Activated CD4-positive, alpha-beta T cell treated with anti-CD3 and anti-CD28 coated beads, Interleukin-2, amount 10 ng/mL, durations not matched to agents 7 days and 5 days (primary cell): ENCODE measurements at places on chromosomes 6 and 20. TPM values are rescaled to one million over a fixed set of nuclear protein-coding genes. Genes with fewer than 3 reads are reported as not detected.
A peak's percentile ranks its signal among the peaks of the same experiment; 100 is the strongest.

Gene TSPO2
- not detected for total RNA-seq

- peaks cover 15% of the 10 kb centered on the region for H3K27me3 ChIP-seq
- no peaks in the 10 kb centered on the region for H3K4me1 ChIP-seq
- H3K4me3 ChIP-seq, result no peak overlapping the region
Measured at GRCh38 chr20:40953856-40954255, 74.8 kb upstream of the TOP1 start.

- no peaks in the 10 kb centered on the region for H3K4me1 ChIP-seq
- H3K27me3 ChIP-seq, result no peaks in the 10 kb centered on the region
- DNase-seq, result no peak
Measured at GRCh38 chr6:43883847-43884651, 114.0 kb downstream of the VEGFA start.

GRCh38 chr6:126937426-126937825 lies 181.0 kb upstream of the RSPO3 start:
- no peaks in the 10 kb centered on the region for H3K36me3 ChIP-seq
- H3K27ac ChIP-seq, result no peak overlapping the region
- H3K4me3 ChIP-seq, result no peak overlapping the region

- peaks cover 24% of the 10 kb centered on the region for H3K4me1 ChIP-seq
- no peaks in the 10 kb centered on the region for H3K27me3 ChIP-seq
- peaks cover 4% of the 10 kb centered on the region for H3K36me3 ChIP-seq
- H3K4me3 ChIP-seq, result no peak overlapping the region
Measured at GRCh38 chr6:26116267-26116666, 29.0 kb downstream of the HFE start.

Gene SLC35D3
- total RNA-seq, result not detected

Gene SLC17A1
- total RNA-seq, result not detected

GRCh38 chr6:33314943-33315792 lies 1.3 kb upstream of the TAPBP start:
- no peak for DNase-seq
- peak overlapping the region; percentile 99 for H3K4me3 ChIP-seq
- peaks cover 58% of the 10 kb centered on the region for H3K36me3 ChIP-seq
- peaks cover 70% of the 10 kb centered on the region for H3K4me1 ChIP-seq
- H3K27me3 ChIP-seq, result no peaks in the 10 kb centered on the region

GRCh38 chr6:51349857-51350256 lies 531.2 kb downstream of the TFAP2B start:
- no peaks in the 10 kb centered on the region for H3K4me1 ChIP-seq
- H3K4me3 ChIP-seq, result no peak overlapping the region
- DNase-seq, result no peak
- H3K36me3 ChIP-seq, result no peaks in the 10 kb centered on the region

- no peak for DNase-seq
- H3K27ac ChIP-seq, result no peak overlapping the region
- peaks cover 2% of the 10 kb centered on the region for H3K36me3 ChIP-seq
- H3K4me3 ChIP-seq, result no peak overlapping the region
- H3K4me1 ChIP-seq, result peaks cover 7% of the 10 kb centered on the region
Measured at GRCh38 chr6:166556863-166557322, 29.6 kb downstream of the RAMACL start.

DNA sequence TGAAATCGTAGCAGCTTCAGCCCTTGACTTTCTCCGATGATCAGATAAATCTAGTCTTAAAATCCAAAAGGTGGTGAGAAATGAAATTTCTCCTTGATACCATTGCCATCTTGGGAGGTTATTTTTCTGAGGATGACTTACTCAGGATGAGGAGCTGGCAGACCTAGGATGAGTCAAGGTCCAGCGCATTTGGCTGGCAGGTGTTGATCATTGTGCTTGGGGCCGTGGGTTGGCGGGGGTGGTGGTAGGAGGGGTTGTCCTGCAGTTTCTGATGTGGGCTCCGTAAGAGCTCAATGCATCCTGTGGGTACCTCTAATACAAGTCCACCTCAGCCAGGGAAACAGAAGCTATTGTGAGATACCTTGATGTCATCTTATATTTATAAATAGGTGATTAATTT lies 148.3 kb upstream of the SCGN start:
- no peaks in the 10 kb centered on the region for H3K4me1 ChIP-seq
- H3K36me3 ChIP-seq, result no peaks in the 10 kb centered on the region
- H3K27ac ChIP-seq, result no peak overlapping the region
- H3K4me3 ChIP-seq, result no peak overlapping the region

- DNase-seq, result no peak
- H3K27me3 ChIP-seq, result peaks cover 35% of the 10 kb centered on the region
- no peak overlapping the region for H3K27ac ChIP-seq
- H3K4me1 ChIP-seq, result no peaks in the 10 kb centered on the region
Measured at GRCh38 chr6:56962441-56962840, 7.5 kb downstream of the BEND6 start.

GRCh38 chr6:15761045-15761502 lies 98.2 kb upstream of the DTNBP1 start:
- DNase-seq, result no peak
- no peak overlapping the region for H3K27ac ChIP-seq
- no peak overlapping the region for H3K4me3 ChIP-seq

DNA sequence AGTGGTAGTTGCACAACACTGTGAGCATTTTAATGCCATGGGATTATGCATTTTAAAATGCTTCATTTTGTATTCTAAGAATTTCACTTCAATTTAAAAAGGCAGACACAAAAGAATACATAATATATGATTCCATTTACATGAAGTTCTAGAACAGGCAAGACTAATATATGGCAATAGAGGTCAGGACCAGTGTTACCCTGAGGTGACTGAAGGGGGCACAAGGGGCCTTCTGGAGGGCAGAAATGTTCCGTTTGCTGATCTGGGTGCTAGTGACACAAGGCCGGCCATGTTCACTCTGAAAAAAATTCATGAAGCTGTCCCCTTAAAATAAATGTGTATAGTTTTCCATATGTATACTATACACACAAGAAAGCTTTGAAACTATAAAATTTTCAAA lies 28.5 kb downstream of the TASP1 start:
- no peak overlapping the region for H3K27ac ChIP-seq
- no peaks in the 10 kb centered on the region for H3K4me1 ChIP-seq
- H3K27me3 ChIP-seq, result no peaks in the 10 kb centered on the region

Gene ZNF341
- 5.8 TPM for total RNA-seq

DNA sequence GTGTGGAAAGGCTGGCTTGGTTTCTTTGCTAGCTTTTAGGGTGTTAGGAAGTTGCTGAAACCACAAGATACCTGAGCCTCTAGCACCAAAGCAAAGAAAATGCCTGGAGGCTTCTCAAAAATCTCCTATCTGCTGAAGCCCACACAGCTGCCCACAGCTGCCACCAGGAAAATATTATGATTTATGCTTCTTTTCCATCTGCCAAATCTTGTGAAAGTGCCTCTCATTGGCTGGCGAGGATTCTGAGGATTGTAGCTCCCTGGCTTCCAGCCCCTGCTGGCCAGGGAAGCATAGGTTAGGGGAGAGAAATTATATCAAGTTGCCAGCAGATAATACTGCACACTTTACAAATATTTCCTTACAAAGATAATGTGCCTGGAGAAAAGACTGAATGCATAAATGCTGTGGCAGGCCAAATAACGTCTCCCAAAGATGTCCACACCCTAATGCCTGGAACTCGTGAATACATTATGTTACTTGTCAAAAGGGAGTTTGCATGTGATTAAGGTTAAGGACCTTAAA lies 98.4 kb downstream of the MRPL14 start:
- no peaks in the 10 kb centered on the region for H3K36me3 ChIP-seq
- no peak for DNase-seq
- no peak overlapping the region for H3K4me3 ChIP-seq
- H3K27ac ChIP-seq, result no peak overlapping the region
- peaks cover 18% of the 10 kb centered on the region for H3K27me3 ChIP-seq

DNA sequence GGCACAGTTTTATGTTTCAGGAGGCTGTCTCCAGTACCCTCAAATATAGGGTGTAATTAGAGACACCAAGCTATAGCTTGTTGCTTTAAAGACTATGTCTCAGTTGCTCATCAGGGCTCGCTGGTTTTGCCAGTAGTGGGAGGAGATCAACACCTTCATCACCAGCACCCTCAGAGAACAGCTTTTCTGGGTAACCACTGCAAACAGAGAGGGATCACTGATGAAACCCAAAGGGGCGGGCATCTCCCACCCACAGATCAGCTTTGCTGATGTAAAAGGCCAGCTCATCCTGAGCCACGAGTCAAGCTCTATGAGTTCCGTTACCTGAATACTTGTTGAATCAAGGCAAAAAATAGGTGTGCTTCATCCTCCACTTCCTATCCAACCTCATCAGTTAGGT lies 187.7 kb downstream of the AIG1 start:
- no peaks in the 10 kb centered on the region for H3K27me3 ChIP-seq
- no peak overlapping the region for H3K27ac ChIP-seq
- no peaks in the 10 kb centered on the region for H3K36me3 ChIP-seq

DNA sequence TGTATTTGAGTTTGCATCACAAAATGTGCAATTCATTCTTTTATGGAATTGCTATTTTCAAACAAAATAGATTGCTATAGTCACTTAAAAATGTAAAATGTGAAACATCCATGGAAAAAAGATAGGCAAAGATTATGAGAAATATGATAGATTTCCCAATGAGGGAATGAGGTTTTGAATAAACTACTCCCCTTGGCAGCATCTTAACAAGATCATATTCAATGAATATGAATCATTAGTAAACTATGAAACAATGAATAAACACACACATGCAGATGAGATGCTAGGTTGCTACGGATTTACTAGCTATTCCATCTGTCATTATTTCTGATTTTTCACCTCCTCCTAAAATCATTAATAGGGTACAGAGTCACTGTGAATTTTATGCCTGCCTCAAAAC lies 401.8 kb downstream of the PHF3 start:
- H3K27me3 ChIP-seq, result no peaks in the 10 kb centered on the region
- H3K27ac ChIP-seq, result no peak overlapping the region
- H3K4me3 ChIP-seq, result no peak overlapping the region
- H3K4me1 ChIP-seq, result no peaks in the 10 kb centered on the region

Gene APOBEC2
- not detected for total RNA-seq

Gene EDN1
- total RNA-seq, result 0.10 TPM

GRCh38 chr20:41538810-41539596 lies 79.2 kb downstream of the CHD6 start:
- no peaks in the 10 kb centered on the region for H3K27me3 ChIP-seq
- no peaks in the 10 kb centered on the region for H3K4me1 ChIP-seq
- no peak for DNase-seq
- H3K4me3 ChIP-seq, result no peak overlapping the region

- peaks cover 3% of the 10 kb centered on the region for H3K27me3 ChIP-seq
- peaks cover 33% of the 10 kb centered on the region for H3K36me3 ChIP-seq
- H3K27ac ChIP-seq, result peak overlapping the region; percentile 95
- peak; percentile 69 for DNase-seq
- peaks cover 49% of the 10 kb centered on the region for H3K4me1 ChIP-seq
- peak overlapping the region; percentile 85 for H3K4me3 ChIP-seq
Measured at GRCh38 chr6:33787954-33788693, 806 bp downstream of the LEMD2 start.

Gene TMEM63B
- 15.3 TPM for total RNA-seq

Gene PTK7
- 1.3 TPM for total RNA-seq

- H3K4me3 ChIP-seq, result no peak overlapping the region
- H3K4me1 ChIP-seq, result no peaks in the 10 kb centered on the region
- H3K27me3 ChIP-seq, result peaks cover 2% of the 10 kb centered on the region
Measured at GRCh38 chr20:46938434-46938833, 43.8 kb downstream of the EYA2 start.

Gene VGLL2
- total RNA-seq, result not detected

- H3K4me3 ChIP-seq, result no peak overlapping the region
- H3K27me3 ChIP-seq, result no peaks in the 10 kb centered on the region
- no peaks in the 10 kb centered on the region for H3K4me1 ChIP-seq
- no peak for DNase-seq
- no peaks in the 10 kb centered on the region for H3K36me3 ChIP-seq
Measured at GRCh38 chr6:1726341-1726768, 116.6 kb downstream of the FOXC1 start.

DNA sequence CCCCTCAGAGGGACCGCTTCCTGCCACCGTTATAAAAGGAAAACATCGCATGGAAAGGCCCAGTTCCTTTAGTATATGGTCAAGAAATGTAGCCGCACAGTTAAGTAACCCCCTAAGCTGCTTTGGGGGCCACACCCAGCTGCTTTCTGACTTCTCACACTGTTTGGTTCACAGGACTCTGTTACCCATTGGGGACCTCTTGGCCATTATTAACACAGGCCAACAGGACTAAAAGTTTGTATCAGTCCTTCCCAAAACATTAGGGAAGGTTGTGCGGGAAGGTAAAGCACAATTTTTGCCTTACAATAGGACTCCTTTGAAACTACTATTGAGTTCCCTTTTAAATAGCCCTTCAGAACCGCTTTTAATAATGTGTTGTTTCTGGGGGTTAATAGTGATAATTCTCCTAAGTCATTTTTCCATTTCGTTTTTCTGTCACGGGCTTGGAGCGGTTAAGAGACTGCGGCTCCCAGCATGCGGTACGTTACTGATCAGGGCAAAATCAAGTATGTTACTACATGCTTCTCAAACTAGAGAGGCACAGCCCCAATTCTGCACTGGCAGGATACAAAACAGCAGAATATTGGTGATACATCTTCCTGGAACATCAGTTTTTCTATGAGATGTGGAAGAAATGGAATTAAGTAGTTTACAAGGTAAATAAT lies 668 bp upstream of the RPP40 start:
- H3K4me3 ChIP-seq, result peak overlapping the region; percentile 88
- H3K27ac ChIP-seq, result peak overlapping the region; percentile 96
- no peak for DNase-seq
- peaks cover 9% of the 10 kb centered on the region for H3K36me3 ChIP-seq
- H3K27me3 ChIP-seq, result no peaks in the 10 kb centered on the region

DNA sequence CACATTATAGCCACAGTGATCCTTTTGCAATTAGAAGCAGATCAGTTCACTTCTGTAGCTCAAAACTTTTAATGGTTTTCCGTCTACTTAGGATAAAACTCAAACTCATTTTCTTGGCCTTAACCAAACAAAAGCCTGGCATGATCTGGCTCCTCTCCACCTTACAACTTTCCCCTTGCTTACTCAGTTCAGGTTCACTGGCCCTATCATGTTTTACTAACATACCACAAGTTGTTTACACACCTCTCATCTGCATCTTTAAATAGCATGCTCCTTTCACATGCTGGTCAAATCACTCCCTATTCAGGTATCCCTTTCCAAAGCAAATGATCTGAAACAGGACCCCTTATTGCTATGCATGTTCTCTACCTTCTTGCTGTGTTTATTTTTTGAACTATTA lies 191.4 kb upstream of the FAM83B start:
- no peak overlapping the region for H3K27ac ChIP-seq
- no peaks in the 10 kb centered on the region for H3K27me3 ChIP-seq
- no peaks in the 10 kb centered on the region for H3K36me3 ChIP-seq
- H3K4me3 ChIP-seq, result no peak overlapping the region
- no peak for DNase-seq

DNA sequence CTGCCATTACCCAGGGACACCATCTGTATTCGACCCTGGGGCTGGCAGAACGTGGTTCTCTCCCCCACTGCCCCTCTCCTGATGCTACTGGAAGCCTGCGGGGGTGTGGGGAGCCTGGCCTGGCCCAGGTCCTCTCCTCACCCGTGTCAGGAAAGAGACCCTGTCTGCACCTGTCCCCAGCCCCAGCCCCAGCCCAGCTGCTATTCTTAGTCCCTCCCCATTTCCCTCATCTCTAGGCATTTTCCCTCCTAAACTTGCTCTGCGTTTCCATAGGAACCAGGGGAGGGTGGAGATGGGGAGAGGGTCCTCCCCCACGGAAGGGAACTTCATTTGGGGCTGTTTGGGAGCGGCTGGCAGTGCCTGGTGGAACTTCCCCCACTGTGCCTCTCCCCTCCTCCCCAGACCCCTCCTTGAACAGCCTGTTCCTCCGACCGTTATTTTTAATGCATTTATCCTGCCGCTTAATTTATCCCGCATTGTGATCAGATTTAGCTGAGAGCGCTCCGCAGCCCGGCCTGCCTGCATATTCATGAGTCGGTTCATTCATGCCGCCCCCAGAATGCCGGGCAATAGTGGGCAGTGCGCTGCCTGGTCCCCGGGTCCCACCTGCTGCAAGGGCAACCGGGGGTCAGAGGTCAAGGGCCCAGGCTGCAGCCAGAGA lies 31.8 kb upstream of the DLGAP4 start:
- H3K4me1 ChIP-seq, result no peaks in the 10 kb centered on the region
- DNase-seq, result no peak
- H3K27ac ChIP-seq, result no peak overlapping the region
- no peaks in the 10 kb centered on the region for H3K36me3 ChIP-seq
